ENCODE measurements at places on chromosomes 2 and 18.

DNA sequence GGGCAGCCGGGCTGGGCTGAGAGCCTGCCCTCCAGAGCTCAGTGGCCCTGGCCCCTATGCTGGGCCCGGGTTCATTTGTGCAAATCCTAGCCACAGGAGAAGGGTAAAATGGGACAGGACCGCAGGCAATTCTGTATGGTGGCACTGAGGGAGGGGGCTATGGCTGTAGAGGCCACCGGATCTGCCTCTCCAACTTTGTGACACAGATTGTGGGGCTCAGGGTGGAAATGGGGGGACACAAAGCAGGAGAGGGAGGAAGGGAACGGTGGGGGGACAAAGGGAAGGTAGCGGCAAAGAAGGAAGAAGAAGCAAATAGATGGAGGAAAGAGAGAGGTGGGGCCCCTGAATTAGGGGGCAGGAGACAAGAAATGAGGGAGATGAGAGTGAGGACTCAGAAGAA, 201.1 kb downstream of the SMAD2 start:
- no peak for DNase-seq

- DNase-seq: no peak
Measured at GRCh38 chr2:221216636-221217035, 355.5 kb downstream of the EPHA4 start.

DNA sequence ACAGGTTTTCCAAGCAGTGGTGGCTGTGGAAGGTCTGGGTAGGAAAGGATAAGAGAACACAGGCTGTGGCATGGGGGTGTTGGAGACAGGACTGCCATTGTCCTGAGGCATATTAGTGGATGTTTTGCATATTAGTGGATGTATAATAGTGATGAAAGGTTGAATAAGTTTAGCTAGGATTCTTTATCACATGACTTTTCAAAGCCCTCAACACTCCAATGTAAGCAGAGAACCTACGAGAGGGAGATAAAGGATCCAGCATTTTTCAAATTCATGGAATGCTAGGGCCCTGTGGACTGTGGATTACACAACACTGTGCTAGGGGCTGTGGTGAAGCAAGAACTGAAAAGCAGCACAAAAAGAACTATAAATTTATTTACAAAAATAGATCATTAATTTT, 63.2 kb downstream of the POLE4 start:
- peak; percentile 45 for DNase-seq

DNA sequence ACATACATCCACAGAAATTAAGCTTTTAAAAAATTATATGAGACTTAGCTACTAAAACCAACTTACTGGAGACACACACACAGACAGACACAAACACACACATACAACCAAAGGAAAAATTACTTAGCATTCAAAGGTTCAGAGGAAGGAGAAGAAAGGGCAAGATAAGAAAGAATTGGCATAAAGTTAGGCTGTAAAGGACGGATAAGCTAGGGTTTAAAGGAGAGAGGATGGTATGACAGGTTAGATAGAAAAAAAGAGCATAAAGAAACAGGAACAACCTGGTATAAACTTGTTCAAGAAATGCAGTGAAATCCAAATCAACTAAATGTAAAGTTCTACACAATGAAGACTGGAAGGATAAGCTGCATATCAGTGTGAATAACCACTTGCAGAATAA, 73.4 kb downstream of the SLC66A3 start:
- DNase-seq: no peak

GRCh38 chr2:8841932-8842331, 4.5 kb upstream of the KIDINS220 start:
- DNase-seq: no peak

- no peak for DNase-seq
Measured at GRCh38 chr2:16674154-16674553, 8.5 kb upstream of the CYRIA start.

GRCh38 chr2:121351521-121352318, 66.7 kb upstream of the TFCP2L1 start:
- DNase-seq: no peak

GRCh38 chr2:31318361-31319336, 84.7 kb downstream of the EHD3 start:
- no peak for DNase-seq

DNA sequence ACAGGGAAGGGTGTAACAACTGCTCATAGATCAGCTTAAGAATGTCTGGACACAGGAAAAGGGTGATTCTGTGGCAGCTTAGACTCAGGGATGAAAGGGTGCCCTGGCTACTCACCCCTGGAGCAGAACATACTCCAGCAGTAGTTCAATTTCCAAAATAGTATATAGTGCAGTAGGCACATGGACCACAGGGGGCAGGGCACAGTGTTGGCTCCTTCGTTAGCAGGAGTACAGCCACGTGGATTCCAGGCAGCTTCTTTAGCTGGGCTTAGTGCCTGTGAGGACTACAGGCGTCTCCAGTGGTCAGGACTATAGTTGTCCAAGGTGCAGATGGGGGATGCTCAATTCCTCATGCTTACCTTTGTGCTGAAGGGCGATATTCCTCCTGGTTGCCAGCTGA, 277.5 kb upstream of the DDX18 start:
- DNase-seq: no peak

DNA sequence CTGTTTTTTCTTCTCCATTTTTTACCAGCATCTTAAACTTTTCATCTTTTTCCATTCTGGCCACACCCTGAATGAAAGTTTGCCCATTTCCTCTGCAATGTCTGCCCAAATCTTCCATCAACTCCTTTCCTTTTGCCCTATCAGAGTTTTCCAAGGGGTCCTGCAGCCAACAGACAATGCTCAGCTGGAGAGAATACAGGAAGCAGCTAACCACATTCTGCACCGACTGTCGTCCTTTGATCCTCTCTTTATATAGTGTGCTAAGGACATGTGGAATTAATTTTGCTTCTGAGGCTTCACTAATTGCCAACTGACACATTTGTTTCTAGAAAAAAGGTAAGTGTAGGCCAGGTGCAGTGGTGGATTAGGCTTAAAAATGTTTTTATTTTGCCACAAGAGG, 50.5 kb upstream of the DLX2 start:
- no peak for DNase-seq

- DNase-seq: no peak
Measured at GRCh38 chr2:174738841-174739240, 25.4 kb downstream of the CHRNA1 start.

DNA sequence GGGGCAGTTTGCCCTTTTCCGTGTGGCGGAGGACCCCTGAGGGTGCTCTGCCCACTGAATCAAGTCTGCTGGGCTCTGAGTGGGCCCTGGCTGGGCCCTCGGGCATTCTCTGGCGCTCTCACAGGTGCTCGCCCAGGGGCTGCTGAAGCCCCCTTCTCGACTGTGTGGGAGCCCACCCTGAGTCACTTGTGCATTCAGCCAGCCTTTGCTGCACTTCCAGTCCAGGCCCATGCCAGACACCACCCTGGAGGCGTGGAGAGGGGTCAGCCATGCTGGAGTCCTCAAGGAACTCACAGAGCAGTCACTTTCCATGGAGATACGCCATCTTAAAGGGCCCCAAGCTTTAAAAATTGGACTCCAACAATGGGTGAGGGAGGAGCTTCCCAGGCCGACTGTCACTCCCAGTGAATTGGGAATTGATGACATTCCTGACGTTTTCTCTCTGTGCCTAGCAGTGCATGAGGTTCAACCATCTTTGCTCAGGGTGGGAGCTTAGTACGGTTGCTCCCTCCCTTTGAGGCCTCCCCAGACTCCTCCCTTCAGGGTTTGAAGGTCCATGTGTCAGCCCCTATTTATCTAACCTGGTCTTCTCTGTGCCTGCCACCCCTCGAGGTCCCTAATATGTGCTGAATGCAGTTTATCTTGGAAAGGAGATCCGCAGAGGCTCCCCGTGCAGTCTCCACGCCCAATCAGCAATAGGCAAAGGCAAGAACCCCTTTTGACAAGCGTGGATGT, 71.8 kb upstream of the HS6ST1 start:
- no peak for DNase-seq

GRCh38 chr2:75287624-75288316, 88.5 kb upstream of the TACR1 start:
- DNase-seq: no peak

GRCh38 chr18:60146220-60146960, 226.2 kb downstream of the MC4R start:
- DNase-seq: no peak

DNA sequence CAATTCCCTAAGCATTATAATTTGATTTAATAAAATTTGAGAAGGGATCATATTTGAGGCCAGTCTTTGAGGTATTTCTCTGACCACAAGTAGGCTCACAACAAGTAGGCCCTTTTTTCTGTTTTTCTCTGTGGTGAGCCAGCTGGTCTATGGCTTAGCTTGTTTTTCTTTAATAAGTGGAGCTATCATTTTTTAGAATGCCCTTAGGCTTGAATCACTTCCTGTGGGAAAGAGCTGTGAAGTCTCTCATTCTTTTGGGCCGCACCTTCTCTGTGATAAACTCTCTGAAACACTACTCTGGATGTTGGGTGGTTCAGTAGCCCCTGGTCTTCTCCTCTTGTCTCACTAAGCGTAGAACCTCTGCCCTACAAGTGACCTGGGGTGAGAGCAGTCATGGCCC, 235.9 kb downstream of the SUCLG1 start:
- DNase-seq: no peak

DNA sequence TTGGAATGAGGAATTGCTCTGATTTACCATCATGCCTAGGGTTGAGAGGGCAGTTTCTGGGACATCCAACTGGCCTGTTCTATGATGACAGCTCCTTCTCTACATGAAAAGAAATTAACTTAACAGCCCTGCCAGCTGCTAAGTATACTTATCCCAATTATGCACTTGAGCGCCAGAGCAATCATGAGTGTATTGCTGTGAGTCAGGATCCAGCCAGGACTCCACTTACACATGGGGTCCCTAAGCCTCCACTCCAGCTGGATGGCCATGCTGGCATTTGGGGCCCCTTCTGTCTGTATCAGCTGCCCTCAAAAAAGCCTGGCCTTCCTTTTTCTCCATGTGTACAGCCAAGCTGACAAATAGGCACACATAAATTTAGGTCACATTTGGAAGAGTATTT, 481.9 kb downstream of the TMX3 start:
- DNase-seq: no peak

GRCh38 chr2:42933824-42934254, 141.5 kb upstream of the HAAO start:
- no peak for DNase-seq

DNA sequence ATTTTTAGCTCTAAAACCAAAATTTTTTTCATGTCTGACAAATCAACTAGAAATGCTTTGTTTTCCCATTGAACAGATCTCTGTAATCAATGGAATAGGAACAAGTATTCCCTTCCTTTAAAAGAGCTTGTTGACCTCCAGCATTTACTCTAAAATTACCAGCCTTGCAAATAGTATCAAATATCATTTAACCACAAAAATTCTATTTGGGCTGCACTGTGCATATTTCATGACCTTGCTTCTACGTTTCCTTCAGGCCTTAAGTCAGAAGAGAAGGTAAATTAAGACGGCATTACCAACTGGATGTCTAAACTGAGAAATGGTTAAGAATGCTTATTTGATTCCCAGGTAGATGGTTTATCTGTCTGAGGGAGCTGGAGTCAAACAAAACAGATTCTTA, 33.3 kb upstream of the NRXN1 start:
- no peak for DNase-seq

DNA sequence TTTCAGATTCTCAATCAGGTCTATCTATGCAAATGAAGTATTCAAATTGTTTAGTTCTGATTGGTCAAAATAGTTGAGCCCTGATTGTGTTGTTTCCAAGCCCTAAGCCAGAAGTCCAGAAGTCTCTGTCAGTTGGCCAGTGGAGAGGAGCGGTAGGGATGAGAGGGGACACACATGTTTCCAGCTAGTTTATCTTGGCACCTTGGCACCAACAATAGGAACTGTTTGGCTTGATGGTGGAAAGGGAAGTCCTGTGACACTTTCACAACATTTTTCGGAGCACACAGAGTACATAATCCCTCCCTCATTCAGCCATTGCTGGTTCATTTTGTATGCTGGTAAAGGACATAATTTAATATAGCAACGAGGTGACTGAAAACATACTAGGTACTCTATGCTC, 1661.6 kb downstream of the SUCLG1 start:
- DNase-seq: no peak

GRCh38 chr2:152508446-152508845, 173.5 kb downstream of the FMNL2 start:
- DNase-seq: no peak

- no peak for DNase-seq
Measured at GRCh38 chr2:213246497-213247281, 37.6 kb upstream of the SPAG16 start.

DNA sequence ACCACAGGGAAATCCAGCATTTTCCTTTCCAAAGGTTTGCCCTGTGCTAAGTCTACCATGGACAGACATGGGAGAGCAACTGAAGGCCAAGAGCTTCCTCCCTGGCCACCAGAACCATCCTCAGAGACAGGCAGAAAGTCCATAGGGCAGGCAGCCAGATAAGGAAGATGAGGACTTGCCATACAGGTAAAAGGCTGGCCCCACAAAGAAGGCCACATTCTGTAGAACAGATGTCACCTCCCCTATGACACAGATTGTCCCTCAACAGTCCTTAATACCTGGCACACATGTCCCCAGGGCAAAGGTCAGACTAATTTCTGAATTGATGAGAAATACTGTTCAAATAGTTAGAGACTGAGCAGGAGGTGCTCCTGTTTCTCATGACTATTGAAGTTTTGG, 52.0 kb downstream of the FECH start:
- no peak for DNase-seq

GRCh38 chr2:61469424-61470121, 1.3 kb downstream of the USP34 start:
- no peak for DNase-seq
